NCI-H774 (cell line): ENCODE measurements at places on chromosomes 13 and 19.

- no peak for DNase-seq
Measured at GRCh38 chr13:40569024-40569350, 97.5 kb downstream of the FOXO1 start.

DNA sequence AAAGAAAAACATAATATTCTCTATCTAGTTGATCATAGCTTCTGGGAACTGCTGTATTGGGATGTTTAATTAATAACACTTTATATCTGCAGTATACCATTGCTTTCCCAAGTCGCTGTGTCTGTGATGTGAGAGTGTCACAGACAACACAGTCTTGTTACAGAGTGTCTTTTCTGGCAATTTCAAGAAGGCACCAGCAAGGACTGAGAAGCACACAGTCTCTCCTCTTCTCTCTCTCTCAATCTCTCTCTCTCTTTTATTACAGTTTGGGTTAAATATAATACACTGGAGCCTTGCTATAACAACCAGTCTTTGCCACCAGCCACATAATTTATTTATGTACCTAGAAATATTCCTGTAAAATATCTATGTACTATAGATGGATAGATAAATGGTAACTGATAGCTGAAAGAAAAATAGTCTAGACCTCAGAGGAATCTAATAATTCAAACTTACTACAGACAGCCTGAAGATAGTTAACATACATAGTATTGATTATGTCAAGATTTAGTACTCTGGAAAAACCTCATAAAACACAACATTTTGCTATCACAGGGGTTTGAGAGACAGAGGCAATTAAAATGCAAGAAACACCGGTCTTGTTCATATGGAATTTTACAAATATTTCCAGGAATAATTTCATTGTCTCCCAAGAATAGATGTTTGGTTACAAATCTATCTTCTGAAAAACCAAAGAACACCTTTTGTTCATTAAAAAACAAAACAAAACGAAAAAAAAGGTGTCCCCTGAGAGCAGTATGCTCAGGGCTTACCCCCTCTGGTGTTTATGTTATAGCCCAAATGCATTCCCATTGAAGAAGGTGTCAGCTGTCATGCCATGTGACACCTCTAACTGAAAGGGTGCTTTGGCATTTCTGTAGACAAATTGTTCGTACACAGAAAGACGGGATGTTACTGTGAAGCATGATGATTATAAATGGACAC lies 507.8 kb downstream of the TBC1D4 start:
- DNase-seq, result no peak

DNA sequence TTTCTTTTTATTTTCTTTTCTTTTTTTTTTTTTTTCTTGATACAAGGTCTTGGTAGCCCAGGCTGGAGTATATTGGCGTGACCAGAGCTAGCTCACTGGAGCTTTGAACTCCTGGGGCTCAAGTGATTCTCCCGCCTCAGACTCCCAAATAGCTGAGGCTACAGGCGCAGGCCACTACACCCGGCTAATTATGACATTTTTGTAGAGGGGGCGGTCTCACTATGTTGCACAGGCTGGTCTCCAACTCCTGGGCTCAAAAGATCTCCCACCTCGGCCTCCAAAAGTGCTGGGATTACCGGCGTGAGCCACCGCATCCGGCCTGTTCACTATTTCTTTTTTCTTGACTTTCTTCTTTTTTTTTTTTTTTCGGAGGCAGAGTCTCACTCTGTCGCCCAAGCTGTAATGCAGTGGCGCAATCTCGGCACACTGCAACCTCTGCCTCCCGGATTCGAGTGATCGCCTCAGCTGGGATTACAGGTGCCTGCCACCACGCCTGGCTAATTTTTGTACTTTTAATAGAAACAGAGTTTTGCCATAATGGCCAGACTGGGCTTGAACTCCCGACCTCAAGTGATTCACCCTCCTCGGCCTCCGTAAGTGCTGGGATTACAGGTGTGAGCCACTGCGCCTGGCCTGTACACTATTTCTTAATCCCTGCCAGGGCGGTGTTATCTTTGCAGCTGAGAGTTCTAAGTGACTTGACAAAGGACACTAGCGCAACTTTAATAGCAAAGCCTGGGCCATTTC lies 37.1 kb upstream of the LSM14A start:
- no peak for DNase-seq

DNA sequence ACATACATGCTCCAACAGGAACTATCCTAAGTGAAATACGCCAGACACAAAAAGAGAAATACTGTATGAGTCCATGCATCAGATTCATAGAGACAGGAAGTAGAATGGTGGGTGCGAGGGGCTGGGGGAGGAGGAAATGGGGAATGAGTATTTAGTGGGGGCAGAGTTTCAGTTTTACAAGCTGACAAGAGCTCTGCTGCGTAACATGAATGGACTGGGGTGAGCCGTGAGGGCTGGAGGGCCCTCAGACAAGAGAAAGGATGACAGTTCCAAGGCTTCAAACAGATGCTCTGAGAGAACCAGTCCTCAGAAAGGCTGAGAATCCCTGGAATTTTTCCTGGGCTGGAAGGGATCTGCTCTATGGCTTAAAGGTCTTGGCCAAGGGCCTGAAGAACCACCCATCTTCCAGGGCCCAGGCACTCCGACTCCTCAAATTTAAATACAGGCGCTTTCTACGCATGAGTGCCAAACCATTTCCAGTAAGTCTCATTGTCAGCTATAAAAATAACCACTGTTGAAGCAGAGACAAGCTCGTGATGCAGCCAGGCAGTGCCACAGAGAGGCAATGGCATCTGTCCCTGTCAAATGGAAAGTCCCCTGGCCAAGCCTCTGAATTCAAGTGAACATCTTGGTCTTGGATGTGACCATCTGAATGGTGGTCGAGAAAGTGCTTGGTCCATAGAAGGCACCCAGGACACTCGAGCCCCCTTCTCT lies 17.5 kb downstream of the KLF2 start:
- no peak for DNase-seq

GRCh38 chr13:36332986-36333385 lies 13.2 kb downstream of the SPART start:
- DNase-seq, result no peak

DNA sequence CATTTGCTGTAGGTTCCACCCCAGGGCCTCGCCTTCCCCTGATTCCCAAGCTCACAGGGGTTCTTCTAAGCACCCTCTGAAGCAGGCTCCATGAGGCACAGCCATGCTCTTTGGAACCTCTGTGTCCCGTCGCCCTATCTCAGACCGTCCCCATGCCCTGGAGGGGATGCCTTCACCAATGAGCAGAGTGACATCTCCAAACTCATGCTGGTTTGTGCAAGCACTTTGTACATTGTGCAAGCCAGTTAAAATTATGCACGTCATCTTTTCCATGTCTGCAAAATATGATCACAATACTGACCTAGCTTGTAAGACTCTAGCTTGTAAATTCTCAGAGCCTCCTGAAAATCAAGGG lies 46.5 kb upstream of the RAP2A start:
- DNase-seq, result no peak

- DNase-seq, result peak; percentile 13
Measured at GRCh38 chr19:48654299-48655059, 8.5 kb upstream of the CA11 start.

DNA sequence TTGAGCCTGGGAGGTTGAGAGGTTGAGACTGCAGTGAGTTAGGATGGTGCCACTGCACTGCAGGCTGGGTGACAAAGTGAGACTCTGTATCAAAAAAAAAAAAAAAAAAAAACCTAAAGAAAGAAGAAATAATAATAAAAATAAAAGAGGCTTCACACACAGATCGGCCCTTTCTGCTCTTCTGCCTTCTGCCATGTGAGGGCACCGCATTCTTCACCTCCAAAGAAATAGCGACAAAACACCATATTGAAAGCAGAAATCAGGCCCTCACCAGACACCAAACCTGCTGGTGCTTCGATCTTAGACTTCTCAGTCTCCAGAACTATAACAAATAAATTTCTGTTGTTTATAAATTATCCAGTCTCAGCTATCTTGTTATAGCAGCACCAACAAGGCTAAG lies 3.0 kb downstream of the ZNF649 start:
- DNase-seq, result no peak

- no peak for DNase-seq
Measured at GRCh38 chr13:34970961-34971360, 28.9 kb downstream of the NBEA start.

GRCh38 chr13:109408591-109409382 lies 377.6 kb downstream of the IRS2 start:
- no peak for DNase-seq

GRCh38 chr13:18739310-18739709 lies 442.3 kb downstream of the TUBA3C start:
- no peak for DNase-seq

DNA sequence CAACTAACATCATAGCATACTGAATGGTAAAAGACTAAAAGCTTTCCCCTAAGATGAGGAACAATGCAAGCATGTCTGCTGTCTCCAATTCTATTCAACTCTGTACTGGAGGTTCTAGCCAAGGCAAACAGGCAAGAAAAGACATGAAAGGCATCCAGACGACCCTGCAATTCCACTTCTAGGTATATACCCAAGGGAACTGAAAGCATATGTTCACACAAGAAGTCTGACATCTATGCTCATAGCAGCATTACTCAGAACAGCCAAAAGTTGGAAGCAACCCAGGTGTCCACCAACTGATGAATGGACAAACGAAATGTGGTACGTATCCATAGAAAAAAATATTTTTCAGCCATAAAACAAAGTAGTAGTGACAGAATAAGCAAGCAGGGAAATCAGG lies 39.1 kb downstream of the PEPD start:
- DNase-seq, result no peak

- DNase-seq, result no peak
Measured at GRCh38 chr19:50272263-50272897, 56.8 kb downstream of the KCNC3 start.

- DNase-seq, result no peak
Measured at GRCh38 chr13:110293649-110294048, 13.3 kb downstream of the COL4A1 start.

DNA sequence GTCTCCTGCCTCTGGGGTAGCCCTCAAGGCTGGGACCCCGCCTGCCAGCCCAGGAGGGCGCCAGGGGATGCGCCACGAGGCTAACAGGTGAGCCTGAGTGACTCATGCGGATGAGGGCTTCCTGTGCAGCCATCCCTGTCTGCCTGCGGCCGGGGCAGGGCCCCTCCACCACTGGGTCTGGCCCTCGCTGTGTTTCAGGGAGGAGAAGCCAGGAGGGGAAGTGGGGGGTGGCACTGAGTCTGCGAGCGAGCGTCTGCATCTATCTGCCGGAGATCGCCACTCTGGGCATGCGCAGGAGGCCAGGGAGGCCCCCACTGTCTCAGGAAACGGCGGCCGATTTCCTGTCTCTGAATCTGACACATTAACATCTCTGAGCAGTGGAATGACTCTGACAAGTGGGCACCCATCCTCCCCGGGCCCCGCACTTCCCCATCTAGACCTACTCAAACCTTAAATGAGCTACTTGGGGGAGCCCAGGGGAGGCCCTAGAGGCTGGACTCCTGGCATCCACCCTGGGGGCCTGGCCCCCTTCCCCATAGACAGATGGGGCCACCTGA lies 19.7 kb downstream of the RFX1 start:
- DNase-seq, result no peak

DNA sequence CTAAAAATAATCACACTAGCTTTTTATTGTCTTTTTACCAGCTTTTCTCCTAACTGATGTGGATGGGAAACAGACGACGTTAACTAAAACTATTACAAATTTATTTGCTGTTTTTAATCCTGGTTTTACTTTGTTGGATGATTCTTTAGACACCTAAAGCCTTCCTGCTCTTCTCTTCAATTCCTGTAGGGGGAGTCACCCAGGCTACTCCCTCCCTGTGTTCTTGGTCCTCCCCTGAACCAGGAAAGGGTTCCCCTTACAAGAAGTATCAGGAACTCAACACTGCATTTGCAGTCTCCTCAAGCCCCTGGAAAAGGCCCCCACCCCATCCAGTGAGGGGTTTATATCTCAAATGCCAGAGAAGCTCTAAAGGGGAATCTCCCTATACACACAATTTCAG lies 206.1 kb downstream of the SUCLA2 start:
- DNase-seq, result no peak

GRCh38 chr19:33524024-33524664 lies 2.6 kb upstream of the PEPD start:
- DNase-seq, result no peak

GRCh38 chr19:54271106-54271505 lies 9.8 kb downstream of the LILRB2 start:
- DNase-seq, result no peak

DNA sequence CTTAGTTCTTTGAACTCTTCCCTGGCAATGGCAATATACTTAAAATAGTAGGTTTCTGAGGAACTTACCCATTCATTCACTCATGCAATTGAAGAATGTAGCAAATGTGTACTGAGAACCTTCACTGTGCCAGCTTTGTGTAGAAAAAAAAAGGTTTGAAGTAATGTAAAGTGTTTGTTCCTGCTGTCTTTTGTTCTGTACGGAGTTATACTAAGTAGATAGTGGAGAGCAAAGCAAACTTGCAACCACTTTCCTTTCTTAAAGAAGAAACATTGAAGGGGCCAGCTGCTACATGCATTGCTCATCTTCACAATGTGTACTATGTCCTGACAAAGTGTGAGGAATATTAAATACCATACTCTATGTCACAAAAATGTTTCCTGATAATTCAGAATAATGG lies 68.9 kb upstream of the FREM2 start:
- DNase-seq, result no peak

DNA sequence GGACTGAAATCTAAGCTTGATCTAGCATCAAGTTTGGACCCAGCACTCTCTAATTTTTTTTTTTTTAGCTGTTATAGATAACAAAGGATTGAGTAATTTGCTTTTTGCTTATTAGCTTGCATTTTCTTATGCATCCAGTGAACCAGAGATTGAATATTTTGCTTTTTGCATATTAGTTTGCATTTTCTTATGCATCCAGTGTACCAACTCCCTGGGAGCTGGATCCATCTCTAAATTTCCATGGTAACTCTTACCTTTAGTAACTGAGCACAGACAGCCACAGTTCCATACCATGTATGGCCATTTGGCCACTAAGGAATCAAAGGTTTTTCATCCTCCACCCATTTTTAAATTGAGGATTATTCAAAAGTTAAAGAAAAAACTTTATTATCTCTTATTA lies 8.7 kb upstream of the ZNF548 start:
- no peak for DNase-seq

GRCh38 chr19:10747271-10747670 lies 29.4 kb downstream of the DNM2 start:
- DNase-seq, result no peak

DNA sequence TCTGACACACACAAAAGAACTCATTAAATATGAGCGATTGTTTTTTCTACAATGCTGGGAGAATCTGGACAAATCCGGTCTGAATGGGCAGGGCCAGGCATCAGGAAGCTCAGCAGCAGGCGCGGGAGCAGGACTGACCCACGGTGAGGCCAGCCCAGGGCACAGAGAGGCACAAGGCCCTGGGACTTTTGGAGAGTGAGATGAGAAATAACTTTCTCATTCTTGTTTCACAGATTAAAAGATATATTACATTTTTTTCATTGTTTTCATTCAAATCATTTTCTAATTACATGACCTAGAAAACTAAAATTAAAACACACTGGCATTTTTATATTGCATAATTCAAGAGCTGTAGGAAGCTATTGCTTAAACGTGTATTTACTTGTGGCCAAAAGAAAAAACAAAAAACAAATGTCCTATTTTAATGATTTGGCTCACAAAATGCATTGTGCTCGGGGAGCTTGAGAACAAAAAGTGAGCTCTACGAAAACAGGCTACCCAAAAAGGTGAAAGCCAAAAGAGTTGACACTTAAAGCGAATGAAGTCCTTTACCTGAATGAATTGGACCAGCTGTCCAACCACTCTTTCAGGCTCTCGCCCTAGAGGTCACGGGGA lies 133.1 kb downstream of the TNFRSF19 start:
- DNase-seq, result no peak

- no peak for DNase-seq
Measured at GRCh38 chr19:18814063-18814462, 17.7 kb upstream of the UPF1 start.

- DNase-seq, result no peak
Measured at GRCh38 chr13:52787235-52787634, 47.6 kb upstream of the CNMD start.
